ENCODE measurements at places on chromosomes 4 and X.

- no peak for DNase-seq
Observed at GRCh38 chr4:186725469-186726425, 2.1 kb upstream of the FAT1 start.

DNA sequence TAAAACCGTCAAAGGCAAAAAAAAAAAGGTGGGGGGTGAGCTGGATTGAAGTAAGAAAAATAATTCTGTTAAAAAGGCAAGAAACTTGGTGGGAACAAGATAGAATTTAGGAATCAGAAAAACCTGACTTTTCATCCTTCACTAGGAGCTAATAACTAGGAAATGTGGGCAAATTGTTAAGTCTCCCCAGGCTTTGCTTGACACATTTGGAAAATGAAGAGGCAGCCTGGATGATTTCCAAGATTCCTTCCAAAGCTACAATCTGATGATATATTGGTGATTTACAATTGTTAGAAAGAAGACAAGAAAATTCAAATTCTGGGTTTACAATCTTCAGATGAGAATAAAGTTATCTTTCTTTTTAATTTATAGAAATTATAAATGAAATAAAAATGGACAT, 1062.5 kb downstream of the ADGRL3 start:
- DNase-seq, result no peak

- DNase-seq, result no peak
Observed at GRCh38 chr4:173777921-173778320, 247.9 kb upstream of the HAND2 start.

DNA sequence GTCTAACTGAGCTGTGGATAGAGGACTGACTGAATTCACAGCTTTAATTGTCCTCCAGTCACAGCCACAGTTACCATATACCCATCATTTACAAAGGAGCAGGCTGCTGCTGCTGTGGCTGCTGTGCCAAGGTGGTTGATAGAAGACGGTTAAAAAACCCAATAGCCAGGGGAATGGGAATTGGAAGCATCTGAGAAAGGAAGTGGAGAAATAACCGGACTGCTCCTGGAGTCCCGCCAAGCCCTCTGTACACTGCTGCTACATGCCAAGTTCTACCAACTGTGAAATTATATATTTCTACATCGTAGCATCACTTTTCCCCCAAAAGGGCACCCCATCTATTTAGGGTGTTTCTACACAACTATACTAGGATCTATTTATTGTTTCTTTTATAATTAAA, 279.7 kb upstream of the ARX start:
- no peak for DNase-seq

- no peak for DNase-seq
Observed at GRCh38 chrX:149275836-149276235, 229.3 kb downstream of the IDS start.

GRCh38 chr4:113636438-113636818, 125.1 kb downstream of the CAMK2D start:
- DNase-seq, result no peak
